HT1080 (cell line): ENCODE measurements at places on chromosomes 3 and 15.
A peak's percentile ranks its signal among the peaks of the same experiment; 100 is the strongest.

DNA sequence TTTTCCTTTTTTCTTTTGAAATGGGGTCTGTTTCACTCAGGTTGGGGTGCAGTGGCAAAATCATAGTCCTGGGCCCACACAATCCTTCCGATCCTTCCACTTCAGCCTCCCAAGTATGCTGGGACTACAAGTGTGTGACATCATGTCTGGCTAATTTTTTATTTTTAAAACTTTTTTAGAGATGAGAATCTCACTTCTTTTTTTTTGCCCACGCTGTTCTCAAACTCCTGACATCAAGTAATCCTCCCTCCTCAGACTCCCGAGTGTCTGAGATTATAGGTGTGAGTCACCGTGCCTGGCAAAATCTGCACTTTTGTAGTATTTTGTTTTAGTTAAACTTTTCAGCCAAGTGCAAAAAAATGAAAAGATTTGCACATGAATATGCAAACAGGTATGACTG, 171.0 kb downstream of the FNDC3B start:
- no peak for DNase-seq

- DNase-seq, result no peak
Observed at GRCh38 chr15:57575363-57575762, 16.3 kb upstream of the MYZAP start.

GRCh38 chr3:50516440-50516871, 13.0 kb upstream of the CACNA2D2 start:
- no peak for DNase-seq

- DNase-seq, result peak; percentile 56
Observed at GRCh38 chr3:37601832-37602231, 259.8 kb upstream of the CTDSPL start.

DNA sequence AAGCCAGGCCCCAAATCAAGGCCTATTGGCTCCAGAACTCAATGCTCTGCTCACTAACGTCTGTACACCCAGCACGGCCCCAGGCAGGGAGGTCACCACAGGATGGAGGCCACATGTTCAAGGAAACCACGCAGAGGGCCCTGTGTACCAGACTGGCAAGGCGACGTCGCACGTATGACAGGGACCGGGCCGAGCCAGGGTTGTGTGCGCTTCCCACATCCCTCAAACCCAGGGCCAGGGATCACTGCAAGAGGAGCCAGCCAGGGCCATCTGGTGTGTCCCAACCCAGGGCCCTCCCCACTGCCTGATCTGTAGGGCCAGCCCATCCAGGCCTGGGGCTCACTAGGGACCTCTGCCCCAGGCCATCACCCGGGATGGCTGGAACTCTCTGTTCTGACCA, 62.0 kb downstream of the ZNF445 start:
- no peak for DNase-seq

- DNase-seq, result no peak
Observed at GRCh38 chr15:92663250-92663951, 7.8 kb upstream of the FAM174B start.

DNA sequence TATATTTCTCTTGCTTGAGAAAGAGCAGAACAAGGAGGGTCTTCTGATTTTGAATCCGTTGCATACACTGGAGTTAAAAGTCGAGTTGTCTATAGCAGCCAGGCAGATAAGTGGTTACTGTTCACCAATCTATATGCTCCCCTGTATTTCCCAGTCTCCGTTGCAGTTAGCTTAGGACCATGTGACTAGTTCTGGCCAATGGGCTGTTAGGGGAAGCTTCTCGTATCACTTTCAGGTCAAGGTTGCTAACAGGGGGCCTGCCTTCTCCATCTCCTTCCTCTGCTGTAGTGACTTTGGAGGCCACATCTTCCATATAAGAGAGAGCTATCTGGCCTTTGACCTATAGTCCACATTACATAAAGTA, 188.5 kb upstream of the KBTBD8 start:
- DNase-seq, result no peak

DNA sequence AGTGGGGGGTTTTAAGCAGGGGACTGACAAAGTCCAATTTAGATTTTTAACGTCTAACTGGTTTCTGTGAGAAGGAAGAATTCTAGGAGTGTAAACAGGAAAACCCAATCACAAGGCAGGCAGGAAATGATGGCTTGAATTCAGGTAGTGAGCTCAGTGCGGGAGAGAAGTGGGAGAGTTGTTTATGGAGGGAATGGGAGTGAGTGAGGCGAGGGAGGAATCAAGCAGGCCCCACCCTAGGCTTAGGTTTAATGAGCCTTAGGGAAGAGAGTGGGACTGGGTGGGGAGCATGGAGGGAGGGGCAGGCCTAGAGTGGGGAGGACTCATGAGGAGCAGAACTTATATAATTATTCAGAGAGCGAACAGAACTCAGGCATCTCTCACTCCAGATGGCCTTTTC, 17.9 kb downstream of the VIPR1 start:
- no peak for DNase-seq

DNA sequence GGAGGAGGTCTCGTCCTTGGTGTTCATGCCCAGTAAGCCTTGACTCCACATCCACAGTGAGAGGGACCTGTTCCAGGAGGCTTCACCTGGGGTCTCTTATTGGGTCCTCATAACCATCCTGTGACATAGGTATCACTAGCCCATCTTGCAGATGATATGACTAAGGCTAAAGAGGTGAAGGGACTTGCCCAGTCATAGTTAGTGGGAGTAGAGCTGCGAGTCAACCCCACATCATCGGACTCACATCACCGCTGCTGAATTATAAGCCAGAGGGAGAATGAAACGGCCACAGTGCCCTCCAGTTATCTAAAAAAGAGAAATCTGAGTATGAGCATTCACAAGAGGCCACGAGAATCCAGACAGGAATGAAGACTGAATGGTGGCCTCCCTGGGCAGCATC, 66.0 kb downstream of the MESD start:
- peak; percentile 15 for DNase-seq

- peak; percentile 8 for DNase-seq
Observed at GRCh38 chr3:72255791-72256559, 471.0 kb upstream of the PROK2 start.

DNA sequence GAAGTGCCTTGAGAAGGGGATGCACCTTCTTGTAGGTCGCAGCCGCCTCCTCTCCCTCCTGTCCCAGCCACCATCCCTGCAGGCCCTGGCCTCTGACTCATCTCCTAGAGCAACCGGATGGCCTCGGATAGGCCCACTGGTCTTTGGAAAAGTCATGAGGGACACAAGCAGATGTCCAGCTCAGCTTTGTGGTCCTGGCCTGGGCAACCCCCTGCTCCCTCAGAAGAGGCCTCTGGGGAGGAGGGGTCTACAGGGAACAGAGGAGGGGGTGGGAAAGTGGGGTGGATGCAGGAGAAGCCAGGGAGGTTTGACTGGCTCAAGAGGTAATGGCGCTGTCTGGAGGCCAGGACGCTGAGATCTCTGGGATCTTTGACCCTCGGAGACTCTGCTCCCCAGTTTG, 259.2 kb upstream of the TLE3 start:
- DNase-seq, result peak; percentile 24

DNA sequence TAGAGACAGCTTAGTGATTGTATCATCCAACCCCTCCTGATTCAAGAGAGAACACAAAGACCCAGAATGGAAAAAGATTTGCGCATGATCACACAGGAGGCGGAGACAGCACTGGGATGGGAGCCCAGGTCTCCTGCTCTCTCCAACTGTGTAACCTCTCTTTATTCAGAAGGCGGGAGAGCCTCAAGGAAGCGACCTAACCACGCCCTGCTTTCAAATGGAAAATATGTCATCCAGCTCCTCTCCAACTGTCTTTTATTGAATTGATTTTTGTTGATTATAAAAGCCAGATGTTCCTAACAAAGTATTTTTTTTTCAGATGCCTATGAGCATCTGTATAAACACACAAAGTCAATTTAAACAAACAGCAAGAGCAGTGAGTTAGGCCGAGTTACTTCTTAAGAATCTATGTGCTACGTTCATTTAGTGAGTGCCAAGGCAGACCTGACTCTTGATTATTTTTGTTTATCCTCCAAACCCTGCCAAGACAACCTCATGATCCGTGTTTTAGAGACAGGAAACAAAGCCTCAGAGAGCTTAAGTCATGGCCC, 74.5 kb downstream of the BFSP2 start:
- no peak for DNase-seq

DNA sequence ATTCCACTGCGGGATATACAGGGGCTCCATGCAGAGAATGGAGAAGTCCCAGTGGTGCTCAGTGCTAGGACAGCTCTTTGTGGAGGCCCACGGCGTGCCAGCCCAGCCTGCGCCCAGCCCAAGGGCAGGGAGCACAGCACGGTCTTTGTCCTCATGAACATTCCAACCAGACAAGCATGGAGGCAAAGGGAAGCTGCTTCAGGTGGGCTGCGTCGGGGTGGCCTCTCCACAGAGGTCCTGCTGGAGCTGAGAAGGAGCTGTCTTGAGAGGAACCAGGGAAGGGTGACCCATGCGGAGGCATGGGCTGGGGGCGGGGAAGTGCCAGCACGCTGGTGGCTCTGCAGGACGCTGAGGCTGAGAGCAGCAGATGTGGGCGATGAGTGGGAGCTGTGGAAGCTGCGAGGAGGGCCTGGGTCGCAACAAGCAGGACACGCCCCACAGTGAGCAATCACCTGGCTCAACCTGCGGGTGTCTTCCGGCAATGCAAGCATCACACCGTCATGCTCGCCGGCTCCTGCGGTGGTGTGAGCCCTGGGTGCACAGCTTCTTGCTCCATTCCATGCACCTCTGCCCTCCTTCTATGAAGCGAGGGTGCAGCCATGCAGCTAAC, 14.0 kb upstream of the KLF15 start:
- DNase-seq, result no peak

GRCh38 chr3:137012097-137012501, 54.3 kb downstream of the IL20RB start:
- peak; percentile 64 for DNase-seq

DNA sequence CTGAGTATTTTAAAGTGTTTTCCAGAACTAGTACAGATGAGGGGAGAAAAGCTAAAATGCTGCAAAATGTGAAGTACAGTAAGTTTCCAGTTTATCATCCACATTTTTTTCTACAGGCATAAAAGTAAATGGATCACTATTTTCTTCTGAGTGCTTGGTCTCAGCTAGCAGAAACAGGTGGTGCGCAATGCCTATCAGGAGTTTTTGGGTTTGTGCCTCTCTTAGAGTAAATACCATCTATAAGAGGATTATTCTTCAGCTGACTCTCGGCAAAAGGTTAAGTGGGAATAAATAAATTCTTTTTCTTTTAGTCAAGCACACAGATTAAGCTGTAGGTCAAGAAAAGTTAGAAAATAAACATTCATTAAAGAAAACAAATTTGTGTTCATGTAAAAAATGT, 1027.7 kb downstream of the PLOD2 start:
- DNase-seq, result no peak

DNA sequence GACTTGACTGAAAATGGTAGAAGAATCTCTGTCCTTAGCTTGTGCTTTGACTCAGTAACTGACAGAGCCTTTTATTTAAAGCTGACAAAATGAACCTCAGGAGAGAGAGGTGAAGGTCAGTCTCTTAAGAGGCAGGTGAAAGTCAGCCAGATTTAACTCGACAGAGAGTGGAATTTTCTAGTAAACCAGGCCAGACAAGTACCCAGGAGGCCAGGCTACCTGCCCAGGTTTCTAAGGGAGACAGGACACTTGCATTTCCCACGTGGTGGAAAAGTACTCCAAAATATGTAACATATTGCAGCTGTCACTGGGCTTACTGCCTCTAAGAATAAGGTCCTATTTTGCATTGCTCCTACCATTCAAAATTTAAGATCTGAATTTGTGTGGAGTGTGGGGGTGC, 167.9 kb downstream of the FMN1 start:
- no peak for DNase-seq

- peak; percentile 95 for DNase-seq
Observed at GRCh38 chr15:40098489-40099261, 10.0 kb downstream of the BMF start.

- no peak for DNase-seq
Observed at GRCh38 chr15:75671730-75672602, 24.3 kb downstream of the SNX33 start.

GRCh38 chr15:32651229-32651837, 9.8 kb downstream of the SCG5 start:
- DNase-seq, result peak; percentile 63

GRCh38 chr3:175422744-175423143, 563.6 kb downstream of the NAALADL2 start:
- DNase-seq, result no peak

DNA sequence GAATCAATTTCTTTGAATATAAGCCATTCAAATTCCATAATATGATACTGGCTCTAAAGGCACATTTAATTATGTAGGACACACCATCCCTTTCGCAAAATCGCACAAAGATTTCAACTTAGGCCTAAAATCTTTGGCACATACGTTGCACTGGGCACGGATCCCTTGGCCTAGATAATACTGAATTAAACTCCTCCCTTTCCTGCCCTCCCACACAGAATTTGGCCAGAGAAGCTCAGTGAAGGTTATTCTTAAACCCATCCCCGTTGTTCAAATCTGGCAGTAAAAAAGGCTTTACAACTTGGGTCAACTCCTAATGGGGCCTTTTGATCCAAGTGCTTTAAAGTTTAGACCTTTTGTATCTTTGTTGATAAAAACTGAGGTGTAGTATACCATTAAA, 247.2 kb downstream of the PTPRG start:
- DNase-seq, result no peak

DNA sequence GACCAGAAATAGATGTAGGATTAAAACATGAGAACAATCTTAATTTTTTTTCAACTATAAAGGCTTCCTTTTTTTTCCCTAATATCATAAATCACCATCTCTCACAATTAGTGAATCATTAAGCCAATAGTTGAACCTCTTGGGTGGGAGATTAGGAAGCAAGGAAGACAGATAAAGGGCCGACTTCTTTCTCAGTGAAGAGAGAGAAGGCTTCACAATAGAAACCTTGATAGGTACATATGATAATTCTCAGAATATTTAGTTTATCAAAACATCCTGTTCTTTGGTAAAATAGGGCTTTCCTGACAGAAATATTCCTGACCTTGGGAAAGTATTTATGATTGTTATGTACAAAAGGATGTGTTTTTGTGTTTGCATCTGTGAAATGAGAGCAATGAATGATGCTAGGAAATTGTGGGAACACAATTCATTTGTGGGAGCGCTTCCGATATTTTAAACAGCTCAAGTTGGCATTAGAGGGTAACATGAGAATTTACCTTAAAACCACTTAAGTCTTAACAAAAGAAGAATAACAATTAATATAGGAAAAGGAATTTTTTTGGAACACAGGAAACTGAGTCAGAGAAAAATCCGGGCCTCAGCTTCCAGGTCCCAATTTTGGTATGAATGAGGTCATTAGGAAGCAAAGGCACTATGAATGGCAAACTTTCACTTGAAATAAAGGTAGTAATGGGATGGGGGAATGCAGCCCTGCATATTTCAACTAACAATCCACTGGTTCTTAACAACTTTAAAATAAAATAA, 263.2 kb upstream of the TGFBR2 start:
- no peak for DNase-seq

DNA sequence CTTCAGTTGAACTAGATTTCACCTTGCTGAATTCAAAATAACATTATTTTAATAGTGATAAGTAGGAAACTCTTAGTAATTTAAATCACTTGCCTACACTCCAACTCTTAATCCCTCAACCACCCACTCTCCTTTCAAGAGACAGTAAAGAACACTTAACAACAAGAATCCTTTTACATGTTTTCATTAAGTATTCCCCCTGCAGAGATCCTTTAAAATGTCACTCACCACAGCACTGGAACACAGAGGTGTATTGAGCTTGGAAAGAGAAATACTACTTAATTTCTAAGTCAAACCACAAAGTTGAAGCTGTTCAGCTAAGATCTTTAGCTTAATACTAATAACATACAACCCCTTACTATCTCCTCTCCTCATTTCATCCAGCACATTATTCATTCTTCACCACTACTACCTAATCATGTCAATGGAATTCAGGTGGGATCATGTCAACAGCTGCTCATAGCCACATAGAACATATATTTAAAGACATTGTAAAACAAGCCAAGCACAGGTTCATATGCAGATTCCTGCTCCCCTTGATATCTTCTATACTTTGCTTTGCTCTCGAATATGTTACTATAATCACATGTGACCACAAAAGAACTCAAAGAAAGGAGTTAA, 40.5 kb downstream of the IMPG2 start:
- peak; percentile 28 for DNase-seq
